Ascending aorta (tissue), 2 donors: ENCODE measurements at places on chromosomes 16 and 17. TPM values are rescaled to one million over a fixed set of nuclear protein-coding genes. Genes with fewer than 3 reads are reported as not detected.

GPT2 gene
- 7.9 TPM for total RNA-seq

EFNB3 gene
- total RNA-seq = not detected

FNDC8 gene
- total RNA-seq = not detected

SLC52A1 gene
- not detected for total RNA-seq

TERB1 gene
- total RNA-seq = not detected

SALL1 gene
- not detected for total RNA-seq

ALG1 gene
- 27.2 TPM for total RNA-seq

NOD2 gene
- 3.8 TPM for total RNA-seq

CTF1 gene
- 0.21 TPM for total RNA-seq

GDPD3 gene
- 0.53 TPM for total RNA-seq

TMEM114 gene
- not detected for total RNA-seq

C17orf100 gene
- 4.3 TPM for total RNA-seq

EXOC3L1 gene
- total RNA-seq = 11.2 TPM

KCNJ2 gene
- 7.5 TPM for total RNA-seq

SLC2A4 gene
- total RNA-seq = 4.9 TPM

NPIPB2 gene
- total RNA-seq = 28.1 TPM

ODAD4 gene
- total RNA-seq = not detected

C17orf78 gene
- not detected for total RNA-seq

KLHL10 gene
- not detected for total RNA-seq

KRTAP4-3 gene
- not detected for total RNA-seq

FOXL1 gene
- 35.7 TPM for total RNA-seq

TBX21 gene
- not detected for total RNA-seq

KRT33B gene
- total RNA-seq = not detected

SPATA20 gene
- total RNA-seq = 463 TPM

BBS2 gene
- total RNA-seq = 29.4 TPM

GPR139 gene
- total RNA-seq = not detected

TVP23C gene
- total RNA-seq = 5.5 TPM

LGALS9 gene
- 34.3 TPM for total RNA-seq

VPS25 gene
- 40.9 TPM for total RNA-seq

CCL2 gene
- 162 TPM for total RNA-seq

KRTAP9-2 gene
- total RNA-seq = not detected

RAB40B gene
- total RNA-seq = 9.4 TPM

RHBDL1 gene
- 1.1 TPM for total RNA-seq

UNC45B gene
- not detected for total RNA-seq

KREMEN2 gene
- total RNA-seq = not detected

TEKT1 gene
- total RNA-seq = not detected

PARD6A gene
- total RNA-seq = 8.4 TPM

FAM171A2 gene
- 1.7 TPM for total RNA-seq

GP2 gene
- total RNA-seq = 0.11 TPM

KCNG4 gene
- total RNA-seq = not detected

TMEM88 gene
- total RNA-seq = 223 TPM

JUP gene
- 47.9 TPM for total RNA-seq

LGALS9B gene
- not detected for total RNA-seq

PLK1 gene
- total RNA-seq = 35.2 TPM

TAX1BP3 gene
- 165 TPM for total RNA-seq

PRSS33 gene
- 15.4 TPM for total RNA-seq

YBX2 gene
- total RNA-seq = not detected

TBC1D3I gene
- total RNA-seq = not detected

CCL1 gene
- not detected for total RNA-seq

SGCA gene
- total RNA-seq = 78.5 TPM

PLSCR3 gene
- total RNA-seq = 297 TPM

KRT33A gene
- not detected for total RNA-seq
